ENCODE measurements at places on chromosomes 2 and 18.

DNA sequence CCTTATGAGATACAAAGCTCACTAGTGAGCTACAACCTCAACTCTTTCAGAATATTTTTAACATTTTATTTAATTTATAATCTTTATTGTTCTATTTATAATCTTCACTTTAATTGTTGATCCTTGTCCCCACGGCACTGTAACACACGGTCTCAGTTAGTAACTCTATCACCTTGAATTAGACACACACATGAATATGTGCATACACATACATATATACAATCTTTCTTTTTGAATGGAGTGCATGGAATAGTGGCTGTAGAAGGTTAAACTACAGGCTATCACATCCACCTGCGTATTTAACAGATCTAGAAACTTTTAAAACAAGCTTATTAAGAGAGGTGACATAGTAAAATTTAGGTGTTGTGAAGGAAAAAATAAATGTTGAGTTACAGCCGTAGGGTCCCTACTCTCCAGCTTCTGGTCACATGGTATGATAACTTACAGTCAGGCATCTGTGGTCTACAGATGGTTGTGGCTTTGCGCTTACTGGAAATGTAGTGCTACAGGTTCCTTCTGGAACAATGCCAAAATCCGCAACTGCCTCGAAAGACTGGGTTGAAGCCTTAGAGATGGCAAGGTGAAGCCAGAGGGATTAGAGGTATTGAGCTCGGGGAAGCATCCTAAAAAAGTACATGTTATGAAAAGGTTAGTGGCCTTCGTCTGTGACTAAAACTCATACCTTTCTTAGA is 1324.1 kb upstream of the SLC39A10 start:
- no peak for DNase-seq

DNA sequence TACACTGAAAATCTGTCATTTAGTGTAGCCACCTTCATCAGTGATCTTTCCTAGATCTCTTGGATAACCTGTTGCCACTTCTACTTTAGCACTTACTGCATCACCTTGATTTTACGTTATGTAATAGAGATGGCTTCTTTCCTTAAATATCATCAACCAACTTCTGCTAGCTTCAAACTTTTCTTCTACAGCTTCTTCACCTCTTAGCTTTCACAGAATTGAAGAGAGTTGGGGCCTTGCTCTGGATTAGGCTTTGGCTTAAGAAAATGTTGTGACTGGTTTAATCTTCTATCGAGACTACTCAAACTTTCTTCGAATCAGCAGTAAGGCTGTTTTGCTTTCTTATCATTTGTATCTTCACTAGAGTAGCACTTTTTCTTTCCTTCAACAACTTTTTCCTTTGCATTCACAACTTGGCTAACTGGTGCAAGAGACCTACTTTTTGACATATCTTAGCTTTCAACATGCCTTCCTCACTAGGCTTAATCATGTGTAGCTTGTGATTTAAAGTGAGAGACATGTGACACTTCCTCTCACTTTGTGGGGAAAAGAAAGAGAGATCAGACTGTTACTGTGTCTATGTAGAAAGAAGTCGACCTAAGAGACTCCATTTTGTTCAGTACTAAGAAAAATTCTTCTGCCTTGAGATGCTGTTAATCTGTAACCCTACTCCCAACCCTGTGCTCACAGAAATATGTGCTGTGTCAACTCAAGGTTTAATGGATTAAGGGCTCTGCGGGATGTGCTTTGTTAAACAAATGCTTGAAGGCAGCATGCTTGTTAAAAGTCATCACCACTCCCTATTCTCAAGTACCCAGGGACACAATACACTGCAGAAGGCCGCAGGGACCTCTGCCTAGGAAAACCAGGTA is 99.6 kb downstream of the ATL2 start:
- no peak for DNase-seq

DNA sequence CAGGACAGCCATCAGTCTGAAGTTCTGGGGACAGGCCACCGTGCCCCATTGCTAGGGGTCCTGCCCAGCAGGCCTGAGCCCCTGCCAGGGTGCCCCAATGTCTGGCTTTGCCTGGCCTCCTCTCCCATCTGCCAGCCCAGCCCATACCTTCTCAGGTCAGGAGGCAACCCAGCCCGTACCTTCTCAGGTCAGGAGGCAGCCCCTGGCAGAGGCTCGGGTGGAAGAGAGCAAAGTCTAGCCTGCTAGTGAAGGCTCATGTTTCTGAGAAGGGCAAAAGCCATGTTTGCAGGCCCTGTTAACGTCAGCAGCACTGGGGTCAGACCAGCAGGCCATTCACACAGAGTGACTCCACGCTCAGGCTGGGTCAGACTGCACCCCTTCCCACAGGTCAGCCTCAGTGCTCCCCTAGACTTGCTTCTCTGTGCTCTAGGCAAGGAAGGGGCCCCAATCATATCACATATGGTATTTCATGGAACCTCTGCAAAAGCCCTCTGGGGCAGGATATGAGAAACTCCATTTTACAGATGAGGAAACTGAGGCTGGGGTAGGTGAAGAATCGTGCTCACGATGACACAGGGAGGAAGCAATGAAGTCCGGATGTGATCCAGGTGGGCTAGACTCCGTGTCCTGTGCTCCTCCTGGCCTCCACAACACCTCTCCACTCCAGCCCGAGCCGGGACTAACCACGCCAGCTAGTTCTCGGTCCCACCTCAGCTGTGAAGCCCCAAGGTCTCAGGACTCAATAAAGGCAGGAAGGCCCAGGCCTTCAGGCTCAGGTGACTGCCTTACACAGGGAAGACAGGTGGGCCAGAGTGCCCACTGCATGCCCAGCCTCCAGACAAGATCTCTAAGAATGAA is 9.5 kb downstream of the SDC1 start:
- DNase-seq, result no peak

- DNase-seq, result no peak
These were observed 77.0 kb upstream of the ZNF532 start for GRCh38 chr18:58787536-58788149.

DNA sequence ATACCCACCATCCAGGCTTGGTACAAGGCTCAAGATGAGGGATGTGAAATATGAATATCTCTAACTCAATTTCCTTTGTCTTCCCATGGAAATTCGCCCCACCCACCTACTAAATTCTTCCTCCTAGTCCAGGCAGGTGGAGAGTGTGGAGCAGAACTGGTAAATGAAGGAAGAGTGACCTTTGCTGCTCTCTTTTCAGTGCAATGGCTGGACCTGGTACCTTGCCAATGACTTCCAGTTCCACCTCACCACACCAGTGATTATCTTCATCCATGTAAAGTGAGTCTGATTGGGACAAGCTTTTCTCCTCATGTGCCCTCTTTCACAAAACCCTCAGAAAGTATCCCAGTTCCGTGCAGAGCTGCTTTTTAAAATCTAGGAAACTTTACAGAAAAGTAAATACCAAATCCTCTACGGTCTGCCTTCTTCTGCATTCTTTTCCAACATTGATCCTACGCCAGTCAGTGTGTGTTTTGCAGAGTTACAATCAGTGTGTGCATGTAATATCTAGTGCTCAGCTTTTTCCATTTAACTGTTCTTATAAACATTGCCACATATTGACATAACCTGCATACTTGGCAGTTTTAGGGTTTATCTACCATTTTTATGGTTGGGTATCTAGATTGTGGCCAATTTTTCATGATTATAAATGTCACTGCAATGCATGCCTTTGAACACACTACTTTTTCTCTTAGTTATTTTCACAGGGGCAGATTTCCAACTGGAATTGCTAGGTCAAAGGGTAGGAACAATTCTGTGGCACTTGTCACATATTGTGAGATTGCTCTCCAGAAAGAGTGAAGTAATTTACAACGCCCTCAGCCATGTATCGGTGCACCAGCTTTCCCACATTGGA is 86.5 kb upstream of the SEC11C start:
- no peak for DNase-seq

DNA sequence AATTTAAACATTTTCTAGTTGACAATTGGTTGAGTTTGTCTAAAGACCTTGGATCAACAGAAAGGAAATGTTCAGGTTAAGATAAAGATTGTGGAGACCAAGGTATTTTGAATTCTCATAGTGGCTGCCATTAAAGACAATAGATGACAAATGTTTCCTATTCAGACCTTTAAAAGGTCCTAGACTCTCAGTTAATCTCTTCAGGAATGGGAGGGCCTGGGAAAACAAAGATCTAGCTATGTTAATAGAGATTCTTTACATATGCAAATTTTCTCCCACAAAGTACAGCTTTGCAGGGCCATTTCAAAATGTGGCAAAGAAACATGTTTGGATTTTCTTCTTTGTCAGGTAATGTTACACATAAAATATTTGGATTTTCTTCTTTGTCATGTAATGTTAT is 403.9 kb downstream of the SPAG16 start:
- DNase-seq, result no peak

DNA sequence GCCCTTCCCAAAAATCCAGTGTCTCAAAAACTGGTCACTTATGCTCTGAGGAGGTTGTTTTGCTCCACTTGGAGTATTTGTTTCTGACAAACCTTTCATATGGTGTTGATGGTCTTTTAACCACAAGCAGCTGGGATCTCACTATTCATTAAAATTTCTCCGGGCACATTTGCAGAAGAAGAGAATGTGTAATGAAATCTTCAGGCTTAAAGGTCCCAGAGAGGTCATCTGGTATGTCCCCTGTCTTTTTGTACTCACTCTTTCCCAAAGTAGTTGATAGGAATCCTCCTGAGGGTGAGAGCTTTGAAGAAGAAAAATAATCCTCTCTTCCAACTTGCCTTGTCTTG is 430.8 kb downstream of the SETBP1 start:
- DNase-seq, result no peak

Measured in ascending aorta (tissue), 2 donors.